NCI-H2107 (cell line): ENCODE measurements at places on chromosomes 5 and 9.

DNA sequence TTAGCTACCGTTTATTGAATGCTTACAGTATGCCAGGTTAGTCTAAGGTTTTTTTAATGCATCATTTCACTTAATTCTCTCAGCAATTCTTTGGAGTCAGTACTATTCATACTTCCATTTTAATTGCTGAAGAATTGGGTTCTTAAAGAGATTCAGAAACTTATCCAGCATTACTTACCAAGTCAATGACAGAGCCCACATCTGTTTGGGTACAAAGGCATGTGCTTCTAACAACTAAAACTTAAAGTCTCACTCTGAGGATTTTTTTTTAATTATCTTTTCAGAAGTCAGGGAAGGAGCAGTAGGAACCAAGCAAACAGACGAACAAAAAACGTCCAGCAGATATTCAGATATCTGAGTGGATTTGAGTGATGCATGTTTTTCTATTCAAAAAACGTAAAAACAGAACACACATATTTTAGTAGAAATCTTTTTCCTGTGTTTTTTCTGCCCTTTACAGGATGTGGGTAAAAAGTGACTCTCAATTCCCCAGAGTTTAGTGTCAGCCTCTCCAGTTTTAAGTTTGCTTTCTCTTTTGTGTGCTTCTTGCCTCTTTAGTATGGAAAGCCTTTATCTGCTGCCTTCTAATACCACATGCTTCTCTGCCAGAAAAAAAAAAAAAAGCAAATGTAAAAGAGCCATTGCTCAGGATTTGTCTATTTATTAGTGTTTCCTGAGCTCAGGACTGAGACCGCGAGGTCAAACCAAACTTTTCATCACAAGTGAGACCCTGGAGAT lies 118.0 kb downstream of the PRKACG start:
- DNase-seq, result no peak

DNA sequence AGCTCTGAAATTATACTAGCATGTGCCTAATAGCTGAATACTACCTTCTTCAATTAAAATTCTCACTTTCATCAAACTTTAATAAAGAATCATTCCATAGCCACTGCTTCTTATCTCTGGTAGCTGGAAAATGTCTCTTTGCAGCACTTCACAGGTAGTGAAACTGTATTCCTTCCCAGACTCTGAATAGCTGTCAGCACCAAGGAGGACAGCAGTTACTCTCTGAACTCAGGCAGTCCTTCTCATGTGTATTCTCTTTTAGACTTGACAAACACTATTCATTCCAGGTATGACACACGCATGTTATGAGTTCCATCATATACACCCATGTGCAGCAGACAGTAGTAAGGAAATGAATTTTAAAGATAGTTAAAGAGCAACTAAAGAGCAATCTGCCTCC lies 627.1 kb downstream of the EFNA5 start:
- DNase-seq, result no peak

DNA sequence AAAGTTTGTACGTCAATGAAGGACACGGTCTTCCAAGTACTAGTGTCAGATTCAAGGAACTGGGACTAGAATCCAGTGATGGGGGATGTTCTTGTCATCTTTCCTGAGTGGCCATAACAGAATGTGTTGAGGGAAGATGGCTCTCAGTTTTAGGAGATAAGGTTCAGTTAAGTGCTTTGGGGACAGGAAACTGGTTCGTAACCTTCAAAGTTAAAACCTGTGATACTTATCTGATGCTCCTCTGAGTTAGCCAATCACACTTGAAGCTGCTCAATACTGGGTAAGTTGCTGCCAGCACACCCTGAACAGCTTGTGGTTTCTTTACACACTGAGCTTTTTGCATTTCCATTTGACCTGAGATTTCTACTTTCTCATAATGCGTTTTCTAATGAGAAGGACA lies 64.4 kb downstream of the PIK3R1 start:
- DNase-seq, result no peak

GRCh38 chr5:119343766-119344165 lies 12.1 kb upstream of the TNFAIP8 start:
- DNase-seq, result no peak

- DNase-seq, result no peak
Measured at GRCh38 chr9:25773805-25774204, 95.6 kb upstream of the TUSC1 start.

DNA sequence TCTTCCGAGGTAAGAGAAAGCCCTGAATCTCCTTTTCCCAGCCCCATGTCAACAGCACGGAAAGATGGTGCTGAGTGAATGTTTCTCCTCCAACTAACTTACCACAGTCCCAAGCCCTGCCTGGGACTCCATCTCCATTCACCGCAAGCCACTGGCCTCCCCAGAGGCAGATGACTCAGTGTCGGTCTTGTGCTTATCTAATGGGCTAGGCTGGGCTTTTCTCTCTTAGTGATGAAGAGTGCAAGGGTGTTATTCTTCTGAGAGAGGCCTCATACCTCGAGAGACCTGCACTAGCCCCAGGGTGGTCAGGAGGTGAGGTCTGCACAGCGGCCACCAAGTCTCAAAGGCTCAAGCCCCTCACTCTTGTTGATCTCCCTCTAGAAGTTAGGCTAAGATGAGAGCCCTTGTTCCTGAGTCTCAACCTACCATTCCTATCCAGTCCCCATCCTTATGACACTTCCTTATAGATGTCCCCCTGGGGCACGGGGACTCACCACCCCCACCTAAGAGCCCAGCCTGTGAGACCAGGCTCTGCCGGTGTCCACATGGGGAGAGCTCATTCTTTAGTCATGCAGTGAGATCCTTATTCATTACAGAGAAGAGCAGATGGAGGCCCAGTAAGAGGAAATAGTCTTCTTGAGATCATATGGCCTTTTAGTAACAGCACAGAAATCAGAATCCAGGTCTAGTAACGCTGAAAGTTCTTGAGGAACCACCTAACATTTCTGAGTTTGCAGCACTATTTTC lies 127.0 kb downstream of the SAXO1 start:
- DNase-seq, result no peak

DNA sequence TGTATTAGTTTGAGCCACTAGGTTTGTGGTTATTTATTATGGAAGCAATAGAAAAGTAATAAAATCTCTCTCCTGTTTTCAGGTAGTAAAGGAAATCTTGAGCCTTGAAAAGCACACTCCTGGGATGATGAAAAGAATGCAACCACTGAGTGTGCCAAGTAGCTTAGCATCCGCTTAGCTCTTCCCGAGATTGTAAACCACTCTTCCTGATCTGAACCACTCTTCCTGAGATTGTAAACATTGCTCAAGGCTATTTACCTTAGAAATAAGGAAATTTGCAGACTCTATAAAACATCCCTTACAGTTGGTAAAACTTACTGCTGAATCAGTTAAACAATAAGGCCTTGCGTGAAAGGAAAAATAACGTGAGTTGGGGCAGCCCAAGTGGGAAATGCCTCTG lies 17.4 kb upstream of the IL33 start:
- DNase-seq, result no peak

- no peak for DNase-seq
Measured at GRCh38 chr5:133458435-133458834, 153.9 kb downstream of the FSTL4 start.

DNA sequence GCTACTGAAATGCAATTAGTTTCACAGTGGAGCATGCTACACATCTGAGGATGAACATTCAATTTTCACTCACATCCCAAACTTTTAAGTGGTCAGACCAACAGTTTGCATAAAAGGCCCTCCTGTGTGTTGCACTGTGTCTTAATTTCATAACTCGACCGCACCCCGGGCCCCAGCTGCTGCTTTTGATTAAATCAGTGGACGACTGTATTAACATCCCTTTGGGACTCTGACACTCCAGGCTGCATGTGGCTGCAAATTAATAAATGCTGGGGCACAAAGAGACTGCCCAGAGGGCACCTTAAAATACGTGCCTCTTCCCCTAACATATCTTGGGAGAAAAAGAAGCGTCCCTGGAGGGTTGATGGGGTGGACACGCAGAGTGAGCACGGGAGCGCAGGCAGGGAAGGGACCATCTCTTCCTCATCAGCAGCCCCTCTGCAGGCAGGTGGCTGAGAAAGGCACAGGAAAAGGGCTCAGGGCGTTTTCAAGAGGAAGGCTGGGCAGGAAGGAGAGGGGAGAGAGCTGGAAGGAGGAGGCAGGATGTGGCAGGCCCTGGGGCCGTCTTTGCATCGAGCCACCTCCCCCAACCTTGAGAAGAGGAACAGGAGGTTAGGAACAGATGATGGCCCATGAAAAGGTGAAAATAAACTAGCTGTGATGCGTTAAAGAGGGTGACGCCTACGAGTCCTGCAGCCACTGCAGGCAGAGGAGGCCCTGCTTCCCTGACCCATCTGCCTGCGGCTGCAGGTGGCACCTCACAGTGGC lies 18.6 kb downstream of the MED10 start:
- DNase-seq, result no peak

DNA sequence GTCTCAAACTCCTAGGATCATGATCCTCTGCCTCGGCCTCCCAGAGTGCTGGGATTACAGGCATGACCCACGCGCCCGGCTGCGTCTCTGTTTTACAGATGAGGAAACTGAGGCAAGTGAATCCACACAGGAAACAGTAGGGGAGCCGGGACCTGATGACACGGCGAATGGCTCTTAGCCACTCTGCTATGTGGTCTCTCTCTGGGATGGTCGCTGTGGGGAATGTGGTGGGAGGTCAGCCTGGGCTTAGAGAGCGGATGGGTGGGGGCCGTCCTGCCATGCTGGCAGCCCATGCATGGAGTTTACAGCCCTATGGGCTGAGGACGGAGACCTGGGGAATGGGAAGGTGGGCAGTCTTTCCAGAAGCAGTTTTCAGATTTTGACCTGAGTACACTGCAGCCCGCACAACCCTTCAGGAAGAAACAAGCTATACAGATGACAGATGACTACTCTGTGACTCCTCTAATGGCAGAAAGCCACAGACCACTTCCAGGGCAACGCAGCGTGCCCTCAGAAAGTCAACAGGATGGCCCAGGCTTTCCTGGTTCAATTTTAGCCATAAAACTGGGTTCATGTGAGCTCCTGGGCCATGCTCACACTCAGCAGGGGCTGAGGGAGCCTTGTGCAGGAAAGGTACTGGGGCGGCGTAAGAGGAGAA lies 136.1 kb upstream of the RAPGEF1 start:
- DNase-seq, result no peak

DNA sequence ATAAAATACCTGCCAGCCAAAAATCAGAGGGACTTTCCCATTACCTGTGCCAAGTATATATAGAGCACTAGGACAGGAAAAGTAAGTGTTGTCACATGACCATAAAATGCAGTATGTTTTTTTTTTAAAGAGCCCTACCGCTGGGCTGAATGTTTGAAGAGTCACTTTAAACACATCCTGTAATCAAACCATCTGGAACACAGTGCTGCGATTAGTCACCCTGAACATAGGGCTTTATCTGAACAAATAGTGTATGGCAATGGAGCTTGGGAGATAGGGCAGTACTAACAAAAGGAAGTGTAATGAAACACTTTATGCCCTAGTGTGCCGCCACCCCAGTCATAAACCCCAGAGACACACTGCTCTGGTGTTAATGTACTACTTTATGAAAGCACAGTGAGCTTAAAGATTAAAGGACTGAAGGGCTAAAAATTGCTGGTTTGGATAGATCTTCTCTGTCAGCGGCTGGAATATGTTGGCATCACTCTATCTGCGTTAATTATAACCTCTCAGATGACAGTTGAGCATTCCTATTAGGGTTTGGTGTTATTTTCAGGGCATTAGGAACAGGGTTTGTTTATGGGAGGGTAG lies 90.4 kb downstream of the ZNF608 start:
- DNase-seq, result peak; percentile 68

GRCh38 chr9:89701221-89701798 lies 96.5 kb downstream of the GADD45G start:
- no peak for DNase-seq

DNA sequence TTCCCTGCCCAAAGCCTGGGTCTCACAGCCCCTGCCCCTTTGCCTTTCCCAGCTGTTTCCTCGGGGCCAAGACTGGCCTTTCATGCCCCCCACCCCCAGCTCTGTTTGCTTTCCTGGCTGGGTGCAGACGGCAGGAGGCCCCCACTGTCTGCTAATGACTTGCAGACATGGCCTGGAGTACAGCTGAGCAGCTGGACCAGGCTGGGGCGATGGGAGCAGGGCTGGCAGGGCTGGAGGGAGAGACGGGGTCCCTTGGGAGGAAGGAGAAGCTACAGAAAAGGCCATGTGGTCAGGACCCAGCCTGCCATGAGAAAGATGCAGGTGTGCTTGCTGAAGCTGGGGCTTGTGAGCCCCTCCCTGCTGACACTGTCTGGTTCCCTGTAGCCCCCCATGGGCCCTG lies 28.3 kb upstream of the GFPT2 start:
- no peak for DNase-seq

DNA sequence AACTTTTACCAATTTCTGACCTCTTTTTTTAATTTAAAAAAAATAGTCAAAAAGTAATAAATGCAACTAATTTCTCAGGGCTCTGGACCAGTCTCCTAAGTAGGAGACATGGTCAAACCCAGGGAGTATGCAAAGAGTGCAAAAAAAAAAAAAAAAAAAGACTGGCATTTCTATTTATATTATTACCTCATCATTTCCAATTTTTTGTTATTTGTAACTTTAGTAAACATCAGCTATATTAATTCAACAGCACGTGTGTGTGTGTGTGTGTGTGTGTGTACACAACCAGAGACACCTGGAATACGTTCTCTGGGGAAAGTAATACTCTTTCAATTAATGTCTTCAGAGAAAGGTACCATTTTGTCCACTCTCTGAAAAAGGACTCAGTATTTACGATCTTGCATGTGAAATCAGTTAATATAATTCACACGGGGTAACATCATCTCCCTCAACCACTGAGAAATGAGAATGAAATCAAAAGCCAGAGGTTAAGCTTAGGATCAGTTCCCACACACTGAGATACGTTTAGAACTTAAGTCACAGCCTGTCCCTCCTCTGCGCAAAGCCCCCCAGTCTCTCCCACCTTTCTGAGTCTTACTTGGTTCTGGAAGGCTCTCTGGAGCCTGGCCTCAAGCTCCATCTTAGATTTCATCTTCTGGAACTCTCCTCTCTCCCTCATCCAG lies 21.9 kb downstream of the ZNF608 start:
- no peak for DNase-seq

DNA sequence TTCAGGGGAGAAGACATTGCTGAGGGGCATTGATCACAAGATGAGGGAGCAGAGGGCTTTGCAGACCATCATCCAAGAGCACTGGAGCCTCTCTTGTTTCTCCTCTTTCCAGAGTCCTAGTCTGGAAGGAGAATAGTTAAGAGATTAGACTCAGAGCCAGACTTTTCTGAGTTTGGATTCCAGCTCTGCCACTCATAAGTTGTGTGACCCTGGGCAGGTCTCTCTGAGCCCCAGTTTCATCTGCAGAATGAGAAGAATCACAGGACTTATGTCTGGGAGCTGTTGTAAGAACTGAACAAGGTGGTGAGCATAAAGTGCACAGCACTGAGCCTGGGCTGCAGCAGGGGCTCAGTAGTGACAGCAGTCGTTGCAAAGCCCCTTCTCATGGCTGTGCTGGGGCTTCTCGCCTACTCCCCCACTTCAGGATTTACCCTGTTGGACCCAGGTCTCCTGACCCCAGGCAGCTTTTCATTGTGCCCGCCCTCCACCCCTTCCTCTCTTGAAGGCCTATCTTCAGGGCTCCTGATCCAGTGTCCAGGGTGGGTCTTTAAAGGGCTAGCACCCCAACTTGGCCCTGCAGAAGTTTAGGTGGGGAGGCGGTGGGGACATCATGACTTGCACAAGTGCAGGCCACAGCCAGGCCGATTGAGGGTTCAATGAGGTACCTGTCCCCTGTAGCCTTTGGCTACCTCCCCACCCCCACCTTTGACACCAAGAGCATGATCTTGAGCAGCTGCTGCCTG lies 1.5 kb downstream of the SYNPO start:
- DNase-seq, result no peak

- peak; percentile 36 for DNase-seq
Measured at GRCh38 chr9:94002316-94003140, 47.4 kb upstream of the BARX1 start.
